ENCODE measurements at places on chromosomes 12 and 14.

GRCh38 chr12:128339126-128339520, 72.2 kb downstream of the TMEM132C start:
- DNase-seq, result no peak

GRCh38 chr12:42422785-42423184, 96.8 kb downstream of the PPHLN1 start:
- DNase-seq, result no peak

DNA sequence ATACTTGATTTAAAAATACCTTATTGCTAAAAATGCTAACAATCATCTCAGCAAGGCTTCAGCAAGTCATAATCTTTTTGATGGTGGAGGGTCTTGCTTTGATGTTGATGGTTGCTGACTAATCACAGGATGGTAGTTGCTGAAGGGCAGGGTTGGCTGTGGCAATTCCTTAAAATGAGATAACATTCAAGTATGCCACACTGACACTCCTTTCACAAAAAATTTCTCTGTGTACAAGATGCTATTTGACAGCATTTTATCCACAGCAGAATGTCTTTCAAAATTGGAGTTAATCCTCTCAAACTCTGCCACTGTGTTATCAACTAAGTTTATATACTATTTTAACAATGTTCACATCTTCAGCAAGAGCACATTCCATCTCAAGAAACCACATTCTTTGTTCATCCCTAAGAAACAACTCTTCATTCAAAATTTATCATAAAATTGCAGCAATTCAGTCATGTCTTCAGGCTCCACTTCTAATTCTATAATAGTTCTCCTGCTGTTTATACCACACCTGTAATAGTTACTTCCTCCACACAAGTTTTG, 16.1 kb downstream of the SCAF11 start:
- no peak for DNase-seq

- no peak for DNase-seq
Observed at GRCh38 chr12:108337235-108338223, 1.6 kb downstream of the CMKLR1 start.

- DNase-seq, result no peak
Observed at GRCh38 chr14:49497725-49498348, 88.3 kb downstream of the RPS29 start.

GRCh38 chr12:106140223-106140986, 1.7 kb upstream of the NUAK1 start:
- DNase-seq, result no peak

DNA sequence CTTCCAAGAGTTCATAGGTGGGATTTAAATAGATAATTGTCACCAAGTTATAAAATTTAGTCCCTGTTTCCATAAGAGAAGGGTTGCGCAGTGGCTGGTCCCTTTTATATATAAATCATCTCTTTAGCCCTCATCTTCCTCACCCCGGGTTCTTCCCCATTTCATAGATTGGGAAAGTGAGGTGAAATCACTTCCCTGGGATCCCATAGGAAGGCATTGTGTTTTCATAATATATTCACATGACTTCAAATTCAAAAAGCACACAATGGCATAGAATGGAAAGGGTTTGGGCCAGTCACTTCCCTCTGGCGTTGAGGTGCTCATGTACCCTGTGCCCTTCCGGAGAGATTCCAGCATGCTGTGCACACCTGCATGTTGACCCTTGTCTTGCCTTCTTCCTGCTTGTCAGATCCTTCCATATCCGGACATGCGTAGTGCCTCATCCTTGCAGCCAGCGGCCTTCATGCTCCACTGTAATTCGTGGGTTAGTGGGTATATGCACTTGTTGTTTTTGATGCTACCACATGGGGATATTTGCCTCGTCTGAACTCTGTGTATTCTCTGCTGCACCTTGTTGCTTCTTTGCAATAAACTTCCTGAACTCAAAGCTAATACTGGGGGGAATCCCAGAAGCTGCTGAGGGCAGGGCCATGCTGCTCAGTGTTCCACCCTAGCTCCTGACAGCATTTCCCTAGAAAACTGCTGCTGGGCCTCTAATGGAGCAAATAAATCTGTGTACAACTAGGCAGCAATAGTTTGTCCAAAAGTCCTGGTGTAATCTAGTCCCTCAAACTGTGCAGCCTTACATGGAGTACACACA, 59.6 kb downstream of the ANAPC7 start:
- DNase-seq, result no peak

GRCh38 chr14:61140872-61141271, 140.3 kb downstream of the TMEM30B start:
- DNase-seq, result no peak

GRCh38 chr12:5522432-5523335, 90.8 kb downstream of the NTF3 start:
- DNase-seq, result no peak

- peak; percentile 62 for DNase-seq
Observed at GRCh38 chr12:53205747-53206419, 1.2 kb downstream of the ITGB7 start.

GRCh38 chr12:14952299-14952921, 9.0 kb downstream of the ARHGDIB start:
- DNase-seq, result peak; percentile 33

GRCh38 chr12:70467918-70468733, 102.0 kb downstream of the KCNMB4 start:
- DNase-seq, result no peak

GRCh38 chr12:78090266-78090665, 259.6 kb downstream of the NAV3 start:
- no peak for DNase-seq

GRCh38 chr12:29676676-29677075, 107.1 kb downstream of the TMTC1 start:
- no peak for DNase-seq

DNA sequence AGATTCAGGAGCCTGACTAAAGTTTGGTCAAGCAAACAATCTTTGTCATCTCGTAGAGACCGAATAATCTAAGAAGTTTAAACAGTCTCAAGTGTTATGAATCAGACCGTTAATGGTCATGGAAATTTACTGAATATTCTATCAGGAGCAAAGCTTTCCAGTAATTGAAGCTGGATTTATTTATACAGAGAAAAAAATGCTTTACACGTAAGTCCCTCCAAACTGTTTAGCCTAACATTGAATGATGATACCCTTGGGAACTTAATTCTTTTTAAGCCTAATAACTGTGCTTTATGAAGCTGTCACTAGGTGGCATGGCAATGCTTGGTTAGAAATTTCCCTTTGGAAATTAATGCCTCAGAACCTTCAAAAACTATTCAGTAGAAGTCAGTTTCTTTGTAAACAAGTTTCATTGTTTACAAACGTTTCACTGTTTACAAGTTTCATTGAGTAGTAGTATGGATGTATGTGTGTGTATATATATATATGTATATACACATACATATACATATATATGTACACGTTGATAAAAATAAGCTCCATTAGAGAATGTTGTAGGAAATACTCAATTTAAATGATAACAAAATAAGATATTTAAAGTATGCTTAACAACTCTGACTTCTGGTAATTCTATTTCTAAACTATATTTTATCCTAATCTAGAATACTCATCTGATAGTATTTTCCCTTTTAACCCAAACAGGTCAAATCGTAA, 32.1 kb downstream of the DEPDC4 start:
- no peak for DNase-seq

- DNase-seq, result no peak
Observed at GRCh38 chr12:30268041-30268440, 427.6 kb downstream of the IPO8 start.

- DNase-seq, result peak; percentile 51
Observed at GRCh38 chr14:61503167-61503801, 181.9 kb downstream of the PRKCH start.

- DNase-seq, result no peak
Observed at GRCh38 chr12:116595186-116595585, 36.0 kb downstream of the MAP1LC3B2 start.

DNA sequence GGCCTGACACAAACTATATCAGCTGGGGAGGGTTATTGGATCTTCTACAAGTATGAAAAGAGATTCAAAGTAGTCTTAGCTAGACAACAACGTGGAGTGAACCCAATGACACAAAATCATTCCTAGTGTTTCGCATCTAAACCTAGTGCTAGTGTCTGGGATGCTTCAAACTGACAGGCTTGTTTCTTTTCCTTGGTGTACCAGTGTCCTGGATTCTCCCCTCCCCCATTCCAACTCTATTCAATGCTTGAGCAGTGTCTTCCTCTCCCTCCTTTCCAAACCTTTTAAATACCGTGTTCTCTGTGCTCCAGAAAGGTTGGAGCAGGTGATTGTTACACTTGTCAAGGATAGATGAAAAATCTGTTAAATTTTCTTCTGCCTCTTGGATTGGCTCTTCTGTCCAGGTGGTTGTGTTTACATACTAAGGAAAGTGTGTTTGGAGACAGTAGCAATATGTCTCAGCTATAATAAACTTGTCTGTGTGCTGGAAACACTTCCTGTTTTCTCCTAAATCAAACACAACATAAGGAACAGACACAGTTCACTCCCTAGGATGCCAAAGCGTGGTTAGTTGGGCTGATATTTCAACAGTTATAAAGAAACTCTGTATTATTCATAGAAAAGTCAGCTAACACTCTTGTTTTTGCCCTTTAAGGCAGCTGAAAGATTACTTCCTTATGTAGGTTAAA, 14.4 kb upstream of the GUCY2C start:
- no peak for DNase-seq

DNA sequence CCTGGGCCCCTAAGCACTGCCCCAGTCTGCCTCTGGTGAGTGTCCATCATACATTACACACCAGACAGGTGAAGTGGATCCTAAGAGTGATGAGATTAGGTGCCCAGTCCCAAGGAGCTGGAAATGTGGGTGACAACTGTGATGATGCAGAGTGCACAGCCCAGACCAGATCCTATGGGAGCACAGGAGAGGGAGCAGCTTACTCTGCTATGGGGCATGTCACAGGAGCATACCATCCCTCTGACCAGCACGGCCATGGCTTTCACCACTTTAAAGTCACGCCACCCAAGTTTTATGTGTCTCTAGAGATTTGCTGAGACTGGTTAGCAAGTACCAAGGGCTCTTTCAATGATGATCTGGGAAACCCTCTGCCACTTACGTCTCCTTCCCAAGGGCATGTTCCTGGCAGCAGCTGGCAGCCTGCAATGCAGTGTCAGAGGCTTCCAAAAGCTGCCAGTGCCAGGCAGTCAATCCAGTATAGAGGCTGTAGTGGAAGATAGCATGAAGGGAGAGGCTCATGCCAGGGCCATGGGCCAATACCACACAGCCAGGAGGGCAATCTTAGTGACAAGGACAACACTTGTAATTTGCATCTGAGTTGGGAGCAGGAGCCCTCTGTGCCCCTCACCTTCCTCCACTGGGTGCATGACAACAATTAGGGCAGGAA, 40.2 kb downstream of the STAB2 start:
- no peak for DNase-seq

DNA sequence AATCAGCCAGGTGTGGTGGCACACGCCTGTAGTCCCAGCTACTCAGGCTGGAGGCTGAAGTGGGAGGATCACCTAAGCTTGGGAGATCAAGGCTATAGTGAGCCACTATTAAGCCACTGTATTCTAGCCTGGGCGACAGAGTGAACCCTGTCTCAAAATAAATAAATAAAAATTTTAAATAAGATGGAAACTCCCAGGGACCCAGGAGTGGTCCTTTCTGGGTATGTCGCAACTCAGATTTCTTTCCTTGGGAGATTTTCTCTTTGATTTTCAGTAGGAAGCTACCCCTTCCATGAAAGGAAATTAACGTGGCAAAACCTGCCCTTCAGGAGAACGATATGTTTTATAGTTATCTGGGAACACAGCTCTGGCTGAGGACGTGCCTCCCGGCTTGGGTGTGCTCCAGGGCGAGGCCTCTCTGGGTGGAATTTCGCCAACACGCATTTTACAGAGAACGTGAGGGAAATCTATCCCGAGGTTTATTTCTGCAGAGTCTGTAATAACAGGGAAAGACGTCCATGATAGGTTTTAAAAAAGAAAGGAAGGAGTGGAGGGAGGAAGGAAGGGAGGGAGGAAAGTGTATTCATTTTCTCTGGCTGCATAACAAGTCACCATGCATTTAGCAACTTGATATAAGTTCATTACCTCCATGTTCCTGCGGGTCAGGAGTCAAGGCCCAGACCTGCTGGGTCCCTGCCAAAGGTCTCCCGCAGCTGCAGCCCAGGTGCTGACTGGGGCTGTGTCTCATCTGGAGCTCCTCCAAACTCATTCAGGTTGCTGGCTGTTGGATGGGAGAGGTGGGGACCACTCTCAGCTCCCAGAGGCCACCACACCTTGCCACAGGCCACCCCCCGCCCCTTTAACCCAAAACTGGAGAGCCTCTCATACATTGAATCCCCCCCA, 80.6 kb upstream of the GSC start:
- no peak for DNase-seq
